IPS DF 19.7 (cell line): ENCODE measurements at places on chromosomes 11 and 22.

- no peak for DNase-seq
Measured at GRCh38 chr11:104908186-104908531, 9.9 kb upstream of the CASP12 start.

GRCh38 chr11:100687054-100687629, at the start of gene ARHGAP42:
TSS of gene ARHGAP42 (plus strand) at chr11:100687288. CDS start at chr11:100687679, 391 bp downstream.
- DNase-seq = peak; percentile 69

DNA sequence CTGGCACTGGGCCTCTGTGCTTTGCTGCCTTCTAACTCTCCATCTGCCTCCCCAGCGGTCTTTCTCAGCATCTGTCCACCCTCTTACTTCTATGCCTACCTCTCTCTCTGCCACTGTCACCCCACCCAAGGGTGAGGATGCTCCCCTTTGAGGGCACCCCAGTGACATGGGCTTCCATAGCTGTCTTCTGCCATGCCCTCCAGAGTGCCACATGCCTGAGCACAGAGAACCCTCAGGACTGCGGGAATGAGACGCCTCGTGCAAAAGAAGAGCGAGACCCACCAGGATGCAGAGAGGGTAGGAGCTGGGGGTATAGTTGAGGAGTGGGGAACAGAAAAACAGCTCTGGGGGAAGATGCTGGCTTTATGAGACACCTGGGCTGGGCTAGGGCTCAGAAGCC, 64.3 kb downstream of the BTG4 start:
- no peak for DNase-seq

DNA sequence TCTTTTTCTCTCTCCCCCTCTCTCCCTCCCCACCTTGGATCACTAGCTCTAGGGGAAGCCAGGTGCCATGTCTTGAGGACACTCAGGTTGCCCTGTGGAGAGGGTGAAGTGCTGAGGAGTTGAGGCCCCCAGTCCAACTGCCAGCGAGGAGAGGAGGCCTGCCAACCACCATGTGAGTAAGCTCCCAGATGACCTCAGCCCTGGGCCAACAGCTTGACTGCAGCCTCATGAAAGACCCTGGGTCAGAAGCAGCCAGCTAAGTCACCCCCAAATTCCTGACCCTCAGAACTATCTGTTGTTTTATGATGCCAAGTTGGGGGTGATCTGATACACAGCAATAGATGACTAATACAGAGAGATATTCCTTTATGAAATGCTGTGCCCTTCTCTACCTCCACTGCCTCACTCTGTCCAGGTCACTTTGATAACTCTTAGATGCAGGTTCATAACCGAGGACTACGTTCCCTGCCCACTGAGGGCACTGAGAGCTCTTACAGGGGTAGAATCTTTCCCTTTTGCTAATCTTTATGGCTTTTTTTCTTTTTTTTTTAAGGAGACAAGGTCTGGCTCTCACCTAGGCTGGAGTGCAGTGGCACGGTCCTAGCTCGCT, 8.0 kb downstream of the ARFGAP3 start:
- no peak for DNase-seq

DNA sequence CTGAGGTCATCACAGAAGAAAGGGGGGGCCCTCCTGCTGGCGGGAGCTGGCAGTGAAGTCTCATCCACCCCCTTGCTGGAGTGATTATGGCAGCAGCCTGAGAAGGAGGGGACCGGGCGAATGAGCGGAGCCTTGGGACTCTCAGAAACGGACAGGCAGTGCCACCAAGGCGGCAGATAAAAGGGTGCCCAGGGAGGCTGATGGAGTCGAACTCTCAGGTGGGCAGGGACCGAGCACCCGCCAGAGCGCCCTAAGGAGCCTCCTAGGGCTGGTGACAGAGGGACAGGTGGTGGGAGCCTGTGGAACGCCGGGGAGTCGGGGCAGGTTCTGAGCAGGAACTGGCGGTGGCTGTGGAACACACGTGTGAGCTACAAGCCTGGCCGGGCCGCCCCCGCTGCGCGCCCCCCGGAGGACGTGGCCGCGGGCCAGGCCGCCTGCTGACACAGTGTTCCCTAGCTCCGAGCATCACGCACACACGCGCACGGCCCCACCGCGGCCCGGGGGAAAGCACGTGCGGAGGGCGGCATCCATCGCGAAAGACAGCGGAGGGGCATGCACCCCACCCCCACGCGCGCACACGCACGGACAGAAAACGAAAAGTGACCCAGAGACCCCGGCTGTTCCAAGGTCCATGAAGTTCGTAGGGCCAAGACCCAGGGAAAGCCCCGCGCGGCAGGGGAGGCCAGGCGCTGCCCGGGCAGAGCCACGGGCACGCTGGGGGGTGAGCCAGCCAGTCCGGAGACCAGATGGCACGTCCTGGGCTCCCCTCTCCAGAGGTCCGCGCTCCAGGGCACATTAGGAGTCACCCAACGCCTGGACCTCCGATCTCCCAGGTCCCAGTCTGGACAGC, 1.0 kb downstream of the VWCE start:
- DNase-seq = no peak

DNA sequence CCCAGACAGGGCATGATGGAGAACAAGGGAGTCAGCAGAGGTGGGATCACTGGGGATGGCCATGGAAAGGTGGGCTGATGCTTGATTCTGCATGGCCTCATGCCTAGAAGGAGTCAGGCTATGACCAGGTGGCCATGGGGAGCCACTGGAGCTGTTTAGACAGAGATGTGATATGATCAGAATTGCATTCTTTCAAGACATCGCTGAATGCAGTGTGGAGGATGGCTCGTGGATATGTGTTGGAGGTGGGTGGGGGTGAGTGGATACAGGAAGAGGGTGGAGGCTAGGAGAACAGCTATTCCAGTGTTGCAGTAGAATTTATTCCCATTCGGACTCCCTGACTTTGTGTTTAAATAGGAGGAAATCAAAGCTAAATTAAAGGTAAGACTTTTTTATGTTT, 841.1 kb downstream of the NTM start:
- DNase-seq = no peak

GRCh38 chr11:1152316-1153104, 5.2 kb upstream of the MUC5AC start:
- DNase-seq = no peak

GRCh38 chr11:69781241-69781640, 6.1 kb upstream of the FGF4 start:
- no peak for DNase-seq

- no peak for DNase-seq
Measured at GRCh38 chr11:70108250-70108649, 30.1 kb downstream of the ANO1 start.

DNA sequence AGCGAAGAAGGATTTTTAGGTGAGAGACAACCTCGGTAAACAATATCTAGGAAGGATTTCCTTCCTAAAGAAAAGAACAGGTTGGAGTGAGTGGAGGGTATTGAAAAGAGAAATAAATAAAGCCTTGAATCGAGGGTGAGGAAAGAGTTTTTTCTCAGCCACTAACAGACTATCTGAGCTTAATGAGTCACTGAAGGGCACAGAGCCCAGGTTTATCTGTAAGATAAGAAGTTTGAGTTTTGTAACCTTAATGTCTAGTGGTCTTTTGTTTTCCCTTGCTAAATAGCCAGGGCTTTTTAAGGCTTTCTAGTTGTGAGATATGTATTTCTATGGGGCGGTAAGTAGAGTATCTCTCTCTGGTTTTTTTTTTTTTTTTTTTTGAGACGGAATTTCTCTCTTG, 394.5 kb upstream of the KIRREL3 start:
- no peak for DNase-seq

GRCh38 chr11:96228910-96229309, 114.1 kb downstream of the MAML2 start:
- DNase-seq = no peak

GRCh38 chr11:1343391-1344055, 34.1 kb upstream of the TOLLIP start:
- DNase-seq = no peak

- no peak for DNase-seq
Measured at GRCh38 chr22:30357650-30358215, 926 bp downstream of the CCDC157 start.

DNA sequence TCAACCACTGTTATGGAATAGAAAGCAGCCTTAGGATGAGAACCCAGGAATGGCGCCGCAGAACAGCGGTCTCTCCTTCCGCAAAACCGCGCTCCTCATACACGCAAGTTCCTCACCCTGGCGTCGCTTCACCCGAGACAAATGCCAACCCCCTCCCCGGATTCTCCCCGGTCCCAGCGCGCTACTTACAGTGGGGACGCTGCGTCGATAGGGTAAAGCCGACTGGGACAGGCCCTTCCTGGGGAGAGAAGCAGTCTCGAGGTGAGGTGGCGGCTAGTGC, 287 bp downstream of the RPS13 start:
- DNase-seq = no peak

DNA sequence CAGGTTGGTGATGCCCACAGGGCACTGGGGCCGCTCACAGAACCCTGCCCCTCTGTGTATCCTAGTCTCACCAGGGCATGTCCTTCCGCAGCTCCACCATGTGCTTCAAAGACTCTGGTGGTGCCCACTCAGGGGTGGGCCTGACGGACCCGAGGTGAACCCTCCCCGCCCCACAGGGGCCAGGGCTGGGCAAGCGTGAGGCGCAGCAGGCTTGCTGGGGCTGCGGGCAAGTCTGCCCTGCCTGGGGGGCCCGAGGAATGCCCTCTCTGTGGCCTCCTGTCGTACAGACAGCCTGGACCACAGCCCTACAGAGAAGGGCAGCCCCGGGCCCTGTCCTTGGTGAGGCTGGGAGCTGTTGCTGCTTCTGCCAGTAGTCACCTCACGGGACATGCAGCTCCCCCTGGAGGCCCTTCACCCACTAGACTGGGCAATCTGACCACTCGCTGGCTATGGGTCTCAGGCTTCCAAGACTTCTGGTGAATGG, 40.2 kb downstream of the TBX1 start:
- DNase-seq = no peak

DNA sequence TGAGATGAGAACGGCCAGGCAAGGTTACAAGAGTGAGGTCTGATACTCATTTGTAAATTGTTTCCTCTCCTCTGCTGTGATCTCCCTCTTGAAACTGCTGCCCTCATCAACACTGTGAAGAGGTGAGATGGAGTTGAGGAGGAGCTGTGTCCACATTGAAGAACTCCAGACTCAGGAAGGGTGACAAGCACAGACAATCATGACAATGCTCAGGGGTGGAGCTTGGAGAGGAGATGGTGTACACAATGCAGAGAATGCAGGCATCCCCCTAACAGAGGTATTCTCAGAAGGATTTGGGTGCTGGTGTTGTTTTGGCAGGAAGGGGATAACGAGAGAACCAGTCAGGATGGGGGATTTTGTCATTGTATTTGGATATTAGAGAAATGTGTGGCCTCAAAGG, 21.5 kb upstream of the MMP7 start:
- no peak for DNase-seq

GRCh38 chr11:21896216-21896615, 296.7 kb upstream of the ANO5 start:
- no peak for DNase-seq

DNA sequence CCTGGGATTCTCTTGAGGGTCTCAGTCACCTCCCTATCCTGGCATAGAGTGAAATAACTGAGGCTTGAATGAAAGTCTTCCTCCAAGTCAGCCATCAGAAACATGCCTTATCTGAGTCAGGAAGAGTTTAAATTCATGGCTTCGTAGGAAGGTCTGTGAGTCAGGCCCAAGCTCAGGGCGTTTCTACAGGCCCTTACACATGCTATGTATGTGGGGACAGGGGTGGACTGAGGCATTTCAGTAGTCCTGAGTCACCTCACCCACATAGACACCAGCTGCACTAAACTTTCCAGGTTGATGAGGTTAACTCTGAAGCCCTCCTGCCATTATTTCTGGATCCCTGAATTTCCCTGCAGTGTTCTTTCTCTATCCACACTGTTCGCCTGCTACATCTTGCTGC, 134.6 kb upstream of the RCN1 start:
- DNase-seq = no peak

DNA sequence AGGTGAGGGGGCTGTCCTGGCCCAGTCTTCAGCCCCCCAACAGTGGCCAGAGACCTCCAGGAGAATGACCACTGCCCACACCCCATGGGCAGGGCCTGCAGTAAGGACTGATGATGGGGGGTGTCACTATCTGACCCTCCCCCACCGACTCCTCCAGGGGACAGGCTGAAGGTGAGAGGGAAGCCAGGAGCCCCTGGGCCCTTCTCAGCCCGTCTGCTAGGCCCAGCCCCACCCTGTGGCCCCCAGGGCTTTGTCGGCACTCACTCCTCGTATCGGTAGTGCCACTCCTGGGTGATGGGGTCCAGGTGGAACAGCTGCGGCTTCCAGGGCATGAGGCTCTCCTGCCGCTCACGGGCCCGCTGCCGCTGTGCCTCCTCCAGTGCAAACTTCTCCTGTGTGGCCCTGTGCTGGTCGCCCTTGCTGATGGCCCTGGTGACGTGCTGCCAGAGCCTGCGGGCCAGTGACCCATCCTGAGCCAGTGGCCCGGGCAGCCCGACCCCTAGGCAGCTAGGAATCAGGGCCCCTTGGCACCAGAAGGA, 35.4 kb upstream of the CARS1 start:
- no peak for DNase-seq

DNA sequence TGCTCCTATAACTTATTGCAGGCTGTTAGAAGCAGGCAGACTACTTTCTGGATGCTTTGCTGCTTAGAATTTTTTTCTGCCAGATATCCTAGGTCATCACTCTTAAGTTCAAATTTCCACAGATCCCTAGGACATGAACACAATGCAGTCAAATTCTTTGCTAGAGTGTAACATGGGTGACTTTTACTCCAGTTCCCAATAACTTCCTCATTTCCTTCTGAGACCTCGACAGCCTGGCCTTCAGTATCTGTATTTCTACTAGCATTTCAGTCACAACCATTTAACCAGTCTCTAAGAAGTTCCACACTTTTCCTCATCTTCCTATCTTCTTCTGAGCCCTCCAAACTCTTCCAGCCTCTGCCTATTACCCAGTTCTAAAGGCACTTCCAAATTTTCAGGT, 60.4 kb upstream of the ZBED5 start:
- no peak for DNase-seq

- no peak for DNase-seq
Measured at GRCh38 chr11:36390963-36391471, 94.9 kb downstream of the PRR5L start.

- DNase-seq = no peak
Measured at GRCh38 chr11:18775492-18776292, 15.9 kb downstream of the PTPN5 start.

DNA sequence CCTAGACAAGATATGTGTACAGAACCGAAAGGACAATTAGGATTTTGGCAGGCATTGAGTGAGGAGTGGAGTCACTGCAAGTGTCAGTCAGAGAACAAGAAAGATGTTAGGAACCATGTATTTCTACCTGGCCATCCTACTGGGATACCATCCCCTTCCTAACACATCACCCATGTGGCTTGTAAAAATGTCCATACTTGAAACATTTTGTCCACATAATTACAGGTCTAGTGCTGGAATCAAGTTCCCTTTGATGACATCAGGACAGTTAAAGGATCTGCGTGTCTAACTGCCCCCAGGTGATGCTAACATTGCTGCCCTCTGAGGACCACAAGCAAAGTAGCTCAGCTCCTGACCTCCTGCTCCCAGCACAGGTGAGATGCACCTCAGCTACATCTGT, 31.9 kb upstream of the GGTLC2 start:
- DNase-seq = no peak
